ENCODE measurements at places on chromosomes 4 and X.
A peak's percentile ranks its signal among the peaks of the same experiment; 100 is the strongest.

DNA sequence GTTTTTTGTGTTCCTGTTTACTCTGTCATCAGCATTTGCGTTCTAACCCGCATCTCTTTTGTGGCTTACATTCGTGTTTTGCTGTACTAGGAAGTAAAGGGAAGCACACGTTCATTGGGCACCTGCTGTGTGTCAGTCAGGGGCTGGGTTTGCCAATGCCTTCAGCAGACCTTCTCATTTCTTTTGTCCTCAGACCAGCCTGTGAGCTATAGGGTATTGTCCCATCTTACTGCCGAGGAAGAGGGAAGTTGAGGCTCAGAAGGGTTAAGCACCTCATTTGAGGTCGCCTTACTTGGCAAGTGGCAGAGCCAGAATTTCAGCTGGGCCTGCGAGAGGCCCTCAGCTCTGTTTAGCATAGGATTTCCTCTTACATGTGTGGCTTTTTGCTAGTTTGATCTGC lies 8.7 kb downstream of the TBC1D14 start:
- DNase-seq, result peak; percentile 33

GRCh38 chrX:93169771-93170170 lies 503.6 kb downstream of the NAP1L3 start:
- DNase-seq, result no peak

DNA sequence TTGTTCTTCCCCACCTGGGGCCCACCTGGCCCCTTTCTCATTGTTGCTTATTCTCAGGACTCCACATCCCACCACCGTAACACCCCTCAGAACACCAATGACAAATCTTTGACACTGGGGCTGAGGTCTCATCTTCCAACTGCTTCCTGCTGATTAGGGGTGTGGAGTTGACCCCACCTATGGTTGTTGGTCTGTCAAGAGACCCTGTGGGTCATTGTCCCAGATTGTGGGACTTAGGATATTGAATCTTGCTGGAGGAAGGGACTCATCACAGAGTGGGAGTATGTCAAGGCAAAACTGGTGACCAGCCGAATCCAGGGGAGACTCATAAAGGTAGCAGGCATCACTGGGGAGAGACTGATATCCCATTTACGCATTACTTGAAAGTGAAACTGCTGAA lies 140.2 kb upstream of the PLAC1 start:
- no peak for DNase-seq

- no peak for DNase-seq
These were observed 57.3 kb upstream of the ACSL1 start for GRCh38 chr4:184883024-184883423.

DNA sequence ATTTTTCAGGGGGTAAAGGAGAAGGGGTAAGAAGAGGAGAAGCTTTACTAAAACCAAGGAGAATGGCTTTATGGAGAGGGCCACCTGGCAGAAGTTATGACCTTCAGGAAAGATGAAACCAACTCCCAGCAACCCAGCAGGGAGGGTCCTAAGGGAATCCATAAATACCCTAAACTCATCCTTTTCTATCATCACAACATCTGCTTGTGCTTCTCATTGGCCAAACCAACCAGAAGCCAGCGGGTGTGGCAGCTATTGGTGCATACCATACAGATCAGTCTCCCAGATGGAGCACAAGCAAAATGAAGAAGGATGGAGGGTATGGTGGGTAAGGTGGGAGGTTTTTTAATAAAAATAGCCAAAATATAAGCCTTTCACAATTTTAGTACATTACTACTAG lies 58.5 kb upstream of the ARSJ start:
- no peak for DNase-seq

DNA sequence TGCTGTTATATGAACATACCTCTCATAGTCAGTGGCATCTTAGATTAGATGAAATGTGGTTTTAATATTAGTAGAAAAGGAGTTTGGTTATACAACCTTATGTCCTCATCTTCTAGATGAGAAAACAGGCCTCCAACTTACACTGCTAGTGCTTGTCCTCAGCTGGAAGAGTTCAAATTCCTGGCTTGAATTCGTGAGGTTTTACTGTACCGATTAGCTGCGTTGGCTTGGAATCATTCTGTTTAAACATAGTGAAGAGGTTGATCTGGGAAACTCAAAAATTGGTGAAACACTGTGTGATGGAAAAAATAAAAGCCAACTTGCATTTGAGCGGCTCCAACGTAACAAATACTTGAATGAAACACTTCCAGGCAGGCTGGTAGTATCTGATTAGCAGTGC lies 81.0 kb downstream of the LNX1 start:
- no peak for DNase-seq

GRCh38 chr4:80465238-80465637 lies 129.7 kb downstream of the CFAP299 start:
- DNase-seq, result no peak

DNA sequence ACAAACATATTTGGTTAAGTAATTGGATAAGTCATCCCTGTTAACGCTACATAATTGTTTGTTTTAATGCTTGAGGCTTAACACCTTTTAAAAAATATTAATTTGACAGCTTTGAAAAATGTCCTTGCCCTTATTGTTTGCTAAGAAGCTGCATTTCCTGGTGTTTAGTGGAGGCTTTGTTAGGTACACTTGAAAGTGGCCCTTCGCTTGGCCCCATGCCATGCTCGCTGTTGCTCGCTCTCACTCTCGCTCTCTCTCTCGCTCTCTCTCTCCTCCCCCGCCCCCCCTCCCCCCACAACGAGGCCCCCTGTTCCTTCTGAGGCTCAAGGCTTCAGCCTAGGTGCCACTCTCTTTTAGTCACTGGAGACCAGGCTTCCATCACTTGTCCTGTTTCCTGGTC lies 139.6 kb downstream of the DCLK2 start:
- no peak for DNase-seq

- DNase-seq, result peak; percentile 25
These were observed 38.4 kb downstream of the SAGE1 start for GRCh38 chrX:135931644-135932487.

Data from CD4-positive, alpha-beta memory T cell (primary cell).